RWPE1 (cell line): ENCODE measurements at places on chromosomes 3 and 15.

DNA sequence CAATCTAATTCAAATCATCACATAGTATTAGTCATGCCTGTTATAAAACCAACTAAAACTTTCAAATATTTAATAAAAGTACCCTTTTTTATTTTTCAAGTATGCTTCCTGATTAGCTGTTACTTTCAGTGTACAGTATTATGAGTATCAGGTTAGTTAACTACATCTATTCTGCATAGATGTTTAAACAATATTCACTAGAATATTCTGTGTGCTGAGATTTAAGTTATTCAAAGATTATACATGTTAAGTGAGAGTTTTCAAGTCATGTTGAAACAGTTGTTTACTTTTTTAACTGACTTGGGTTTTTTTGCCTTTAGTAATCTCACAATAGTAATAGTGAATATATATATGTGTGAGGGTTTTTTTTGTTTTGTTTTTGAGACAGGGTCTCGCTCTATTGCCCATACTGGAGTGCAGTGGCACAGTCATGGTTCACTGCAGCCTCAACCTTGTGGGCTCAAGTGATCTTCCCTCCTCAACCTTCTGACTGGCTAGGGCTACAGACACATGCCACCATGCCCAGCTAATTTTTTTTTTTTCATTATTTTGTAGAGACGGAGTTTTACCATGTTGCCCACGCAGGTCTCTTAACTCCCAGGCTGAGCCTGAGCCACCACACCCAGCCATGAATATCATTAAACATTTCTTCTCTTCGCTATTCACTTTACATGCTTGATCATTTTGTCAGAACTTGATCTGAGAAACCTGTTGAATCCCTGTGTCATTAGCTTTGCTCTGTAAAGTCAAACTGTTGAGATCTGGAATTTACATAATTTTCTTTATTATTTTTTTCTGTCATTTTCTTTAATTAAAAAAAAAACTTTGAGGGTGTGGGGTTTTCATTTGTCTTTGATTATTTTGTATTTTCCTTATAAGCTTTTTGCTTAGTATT is 286.2 kb upstream of the UBE2E1 start:
- no peak for DNase-seq

DNA sequence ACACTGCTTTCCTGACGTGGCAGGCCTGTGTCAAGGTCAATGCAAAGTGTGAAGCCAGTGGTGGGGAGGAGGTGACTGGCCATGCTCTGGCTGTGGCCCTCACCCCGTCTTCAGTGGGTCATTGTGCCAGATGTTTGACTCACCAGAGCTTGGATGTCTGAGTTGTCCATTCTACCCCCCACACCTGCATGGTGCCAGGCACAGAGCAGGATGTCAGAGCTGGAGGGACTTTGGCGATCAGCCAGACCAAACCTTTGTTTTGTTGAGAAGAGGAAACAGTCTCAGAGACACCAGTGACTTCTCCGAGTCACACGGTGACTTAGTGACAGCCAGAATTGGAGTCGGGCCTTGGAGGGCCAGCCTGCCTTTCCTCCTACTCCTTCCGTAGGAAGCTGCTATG is 49.5 kb downstream of the SMAD6 start:
- no peak for DNase-seq

- no peak for DNase-seq
These were observed 135.1 kb downstream of the KCNMB2 start for GRCh38 chr3:178671377-178671776.

DNA sequence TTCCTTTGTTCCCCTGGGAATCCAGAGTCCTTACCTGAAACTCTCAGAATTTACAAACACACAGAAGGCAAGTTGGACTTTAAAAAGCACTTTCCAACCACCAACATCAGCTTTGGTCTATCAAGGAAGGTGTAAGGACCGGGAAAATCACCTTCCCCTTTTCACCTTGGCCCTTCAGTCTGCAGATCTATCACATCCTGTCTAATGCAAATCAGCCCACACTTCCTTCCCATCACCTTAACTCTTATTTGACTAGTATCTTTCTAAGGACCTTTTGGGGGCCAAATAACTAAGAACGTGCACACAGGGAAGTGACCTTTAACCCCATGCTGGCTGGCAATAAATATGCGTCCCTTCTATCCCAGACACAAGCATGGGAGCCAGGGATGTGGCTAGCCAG is 320.6 kb downstream of the ARRDC4 start:
- no peak for DNase-seq

- DNase-seq = no peak
These were observed 184.1 kb downstream of the XXYLT1 start for GRCh38 chr3:195086885-195087284.

GRCh38 chr3:139529662-139530061 is 9.9 kb downstream of the RBP1 start:
- DNase-seq = no peak

DNA sequence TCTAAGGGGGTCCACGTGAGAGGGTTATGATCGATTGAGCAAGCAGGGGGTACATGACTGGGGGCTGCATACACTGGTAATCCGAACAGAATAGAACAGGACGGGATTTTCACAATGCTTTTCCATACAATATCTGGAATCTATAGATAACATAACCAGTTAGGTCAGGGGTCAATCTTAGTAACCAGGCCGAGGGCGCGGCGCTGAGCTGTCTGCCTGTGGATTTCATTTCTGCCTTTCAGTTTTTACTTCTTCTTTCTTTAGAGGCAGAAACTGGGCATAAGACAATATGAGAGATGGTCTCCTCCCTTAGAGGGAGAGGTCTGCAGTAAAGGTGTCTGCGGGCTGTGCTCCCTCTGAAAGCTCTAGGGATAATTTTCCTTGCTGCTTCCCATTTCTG is 261.3 kb downstream of the XXYLT1 start:
- DNase-seq = no peak

DNA sequence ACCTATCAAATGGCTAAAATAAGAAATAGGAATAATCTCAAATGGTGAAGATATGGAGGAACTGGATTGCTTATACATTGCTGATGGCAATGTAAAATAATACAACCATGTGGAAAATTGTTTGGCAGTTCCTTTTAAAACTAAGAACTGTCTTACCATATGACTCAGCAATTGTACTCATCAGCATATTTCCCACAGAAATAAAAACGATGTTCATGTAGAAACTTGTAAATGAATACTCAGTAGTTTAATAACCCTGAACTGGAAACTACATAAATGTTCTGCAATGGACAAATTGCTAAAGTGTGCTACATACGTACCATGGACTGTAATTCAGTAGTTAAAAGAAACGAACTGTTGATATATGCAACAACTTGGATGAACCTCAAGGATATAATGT is 253.9 kb upstream of the RBMS3 start:
- peak; percentile 20 for DNase-seq

DNA sequence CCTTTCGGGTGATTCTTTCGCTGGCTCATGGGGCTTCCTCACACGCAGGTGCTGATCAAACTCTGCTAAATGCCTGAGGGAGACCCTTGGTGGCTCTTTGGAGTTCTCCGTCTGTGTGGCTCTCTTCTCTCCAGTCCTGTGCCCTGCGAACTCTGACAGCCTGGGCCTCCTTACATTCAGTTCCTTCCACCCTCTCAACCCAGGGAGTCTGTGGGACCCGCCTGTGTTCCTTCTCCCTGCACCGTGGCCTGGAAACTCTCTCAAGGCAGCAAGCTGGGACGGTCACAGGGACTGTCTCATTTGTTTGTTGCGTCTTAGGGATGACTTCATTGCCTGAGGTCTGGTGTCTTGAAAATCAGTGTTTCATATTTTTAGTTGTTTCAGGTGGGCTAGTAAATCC is 37.0 kb upstream of the CORO2B start:
- DNase-seq = no peak

DNA sequence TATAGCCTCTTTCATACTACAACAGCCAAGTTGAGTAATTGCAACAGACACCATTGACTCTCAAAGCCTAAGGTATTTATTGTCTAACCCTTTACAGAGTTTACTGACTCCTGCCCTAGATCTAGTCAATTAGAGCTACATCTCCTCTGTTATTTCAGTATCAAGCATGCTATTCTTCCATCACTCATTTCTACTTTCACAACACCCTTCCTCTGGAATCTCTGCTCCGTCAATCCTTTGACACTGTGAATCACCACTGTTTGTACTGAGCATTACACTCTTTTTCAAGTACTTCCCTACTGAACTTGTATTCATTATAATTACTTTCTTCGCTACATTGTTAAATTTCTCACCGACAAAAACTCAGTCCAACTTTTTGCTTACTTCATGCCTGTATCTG is 121.8 kb downstream of the ZNF609 start:
- DNase-seq = no peak
